ENCODE measurements at places on chromosomes 1 and 21.
A peak's percentile ranks its signal among the peaks of the same experiment; 100 is the strongest.

DNA sequence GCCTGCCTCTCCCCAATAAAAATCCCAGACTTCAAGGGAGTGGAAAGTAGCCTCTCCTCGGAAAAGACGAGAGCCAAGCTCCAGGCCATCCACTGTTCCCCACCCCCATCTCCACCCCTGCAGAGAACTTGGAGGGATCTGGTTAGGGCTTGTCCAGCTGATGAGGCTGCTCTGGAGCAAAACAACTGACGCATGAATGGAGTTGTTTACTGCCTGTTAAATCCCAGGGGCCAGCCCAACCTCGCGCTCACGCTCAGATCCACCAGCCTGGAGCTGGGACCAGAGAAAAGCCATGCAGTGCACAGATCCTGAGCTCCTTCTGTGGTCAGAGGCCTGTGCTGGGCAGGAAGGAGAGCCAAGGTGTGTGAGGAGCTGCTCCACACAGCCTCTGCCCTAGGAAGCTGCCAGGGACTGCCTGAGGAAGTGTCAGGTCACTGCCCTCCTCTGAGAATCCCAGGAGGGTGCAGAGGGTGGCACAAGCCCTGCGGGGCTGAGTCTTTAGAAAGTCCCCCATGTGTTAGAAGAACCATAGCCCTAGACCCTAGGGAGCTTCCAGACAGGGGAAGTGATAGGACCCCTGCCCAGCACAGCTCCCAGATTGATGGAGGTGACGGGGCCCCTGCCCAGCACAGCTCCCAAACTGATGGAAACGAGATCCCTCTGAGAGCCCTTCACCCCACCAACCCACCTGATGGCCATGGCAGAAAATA is 109.0 kb upstream of the IPO9 start:
- peak; percentile 78 for DNase-seq

- DNase-seq, result no peak
Observed at GRCh38 chr1:6622396-6623152, 2.1 kb upstream of the THAP3 start.

DNA sequence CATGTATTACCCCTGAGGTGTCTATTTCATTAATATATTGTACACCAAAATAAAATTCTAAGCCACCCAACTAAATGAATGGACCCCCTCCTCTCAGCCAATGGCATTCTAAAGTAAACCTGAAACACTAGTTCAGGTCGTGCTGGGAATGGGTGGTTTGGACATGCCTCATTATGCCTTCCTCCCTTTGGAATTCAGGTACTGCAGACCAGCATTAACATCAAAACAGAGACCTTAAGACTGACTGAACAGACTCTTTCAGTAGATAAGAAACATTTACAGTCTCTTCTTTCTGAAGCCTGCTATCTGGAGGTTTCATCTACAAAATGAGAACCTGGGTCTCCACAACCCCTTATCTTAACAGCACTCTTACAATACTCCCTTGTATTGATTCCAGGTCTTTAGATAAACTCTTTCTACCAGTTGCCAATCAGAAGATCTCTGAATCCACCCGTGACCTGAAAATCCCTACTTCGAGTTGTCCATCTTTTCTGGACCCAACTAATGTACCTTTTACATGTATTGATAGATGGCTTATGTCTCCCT is 93.6 kb downstream of the PKN2 start:
- no peak for DNase-seq

DNA sequence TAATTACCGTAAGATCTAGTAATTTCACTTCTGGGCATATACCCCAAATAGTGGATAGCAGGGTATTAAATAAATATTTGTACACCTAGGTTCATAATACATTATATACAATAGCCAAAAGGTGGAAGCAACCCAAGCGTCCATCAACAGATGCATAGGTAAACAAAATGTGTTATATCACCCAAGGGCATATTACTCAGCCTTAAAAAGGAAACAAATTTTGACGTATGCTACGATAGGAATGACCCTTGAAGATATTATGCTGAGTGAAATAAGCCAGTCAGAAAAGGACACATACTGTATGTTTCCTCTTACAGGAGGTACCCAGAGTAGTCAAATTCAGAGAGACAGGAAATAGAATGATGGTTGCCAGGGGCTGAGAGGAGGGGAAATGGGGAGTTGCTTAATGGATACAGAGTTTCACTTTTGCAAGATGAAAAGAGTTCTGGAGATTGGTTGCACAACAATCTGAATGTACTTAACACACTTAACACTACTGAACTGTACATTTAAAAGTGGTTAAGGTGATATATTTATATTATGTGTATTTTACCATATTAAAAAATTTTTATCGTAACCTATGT is 36.6 kb upstream of the KCTD3 start:
- no peak for DNase-seq

DNA sequence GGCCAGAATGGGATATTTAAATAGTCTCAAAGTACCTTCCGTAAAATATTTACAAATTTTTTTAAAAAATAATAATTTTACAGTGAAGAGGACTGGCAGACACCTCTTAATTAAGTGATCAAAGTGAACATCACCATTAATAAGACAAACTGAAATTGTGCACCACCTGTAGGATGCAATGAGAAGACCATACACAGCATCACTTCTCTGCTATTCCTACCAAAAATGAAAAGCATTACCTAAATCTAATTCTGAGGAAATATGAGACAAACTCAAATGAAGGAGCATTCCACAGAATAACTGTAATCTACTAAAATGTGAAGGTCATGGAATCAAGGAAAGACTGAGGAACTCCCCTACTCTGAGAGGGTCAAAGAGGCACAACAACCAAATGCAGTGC is 68.2 kb upstream of the PRDX6 start:
- DNase-seq, result no peak

- no peak for DNase-seq
Observed at GRCh38 chr1:41846625-41847405, 71.9 kb downstream of the HIVEP3 start.

DNA sequence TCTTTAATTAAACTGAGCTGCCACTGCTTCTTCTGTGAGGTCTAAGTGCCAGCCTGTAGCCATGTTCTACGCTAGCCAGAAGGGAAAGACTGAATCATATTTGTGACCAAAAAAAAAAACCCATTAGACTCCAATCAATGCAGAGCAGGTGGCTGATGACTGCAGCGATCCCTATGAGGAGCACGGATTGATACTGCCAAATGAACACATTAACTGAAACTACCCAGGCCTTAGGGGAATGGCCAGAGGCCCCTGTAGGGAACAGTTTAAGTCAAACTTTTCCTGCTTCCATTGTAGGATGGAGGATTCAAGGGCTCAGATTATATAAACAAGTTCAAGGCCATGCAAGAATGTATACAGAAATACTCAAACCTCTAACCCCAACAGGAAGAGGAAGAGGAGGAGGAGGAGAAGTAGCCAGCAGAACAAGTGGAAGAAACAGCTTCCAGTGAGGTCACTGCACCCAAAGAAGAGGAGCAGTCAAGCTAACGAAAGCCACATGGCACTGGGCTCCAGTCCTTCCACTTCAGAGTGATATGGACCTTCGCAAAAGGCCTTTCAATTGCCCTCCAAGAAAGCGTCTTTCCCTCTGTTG is 328.3 kb downstream of the SMYD3 start:
- DNase-seq, result no peak

GRCh38 chr1:85654066-85654782 is 54.0 kb downstream of the ZNHIT6 start:
- DNase-seq, result no peak

GRCh38 chr21:31713973-31714740 is 17.8 kb downstream of the SCAF4 start:
- DNase-seq, result no peak

- no peak for DNase-seq
Observed at GRCh38 chr1:99270646-99271045, 6.4 kb downstream of the PLPPR4 start.

- peak; percentile 65 for DNase-seq
Observed at GRCh38 chr1:101653482-101653946, 343.2 kb downstream of the OLFM3 start.

DNA sequence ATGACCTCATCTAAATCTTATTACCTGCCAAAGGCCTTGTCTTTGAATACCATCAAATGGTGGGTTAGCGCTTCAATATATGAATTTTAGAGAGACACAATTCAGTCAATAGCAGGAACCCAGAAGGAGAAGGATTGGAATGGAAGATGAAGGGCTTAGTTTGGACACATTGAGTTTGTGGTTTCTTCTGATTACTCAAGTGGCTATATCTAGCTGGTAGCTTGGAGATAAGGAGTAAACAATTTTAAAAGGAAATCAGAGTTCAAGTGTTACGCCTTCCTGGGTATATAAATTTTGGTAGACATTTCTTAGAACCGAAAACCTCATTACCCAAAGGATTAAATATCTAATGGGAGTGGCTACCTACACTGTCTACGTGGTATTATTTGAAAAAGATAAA is 80.2 kb downstream of the RGS2 start:
- no peak for DNase-seq

GRCh38 chr1:6969106-6969505 is 183.9 kb downstream of the CAMTA1 start:
- DNase-seq, result no peak

- DNase-seq, result no peak
Observed at GRCh38 chr1:45668526-45668925, 17.8 kb downstream of the GPBP1L1 start.

DNA sequence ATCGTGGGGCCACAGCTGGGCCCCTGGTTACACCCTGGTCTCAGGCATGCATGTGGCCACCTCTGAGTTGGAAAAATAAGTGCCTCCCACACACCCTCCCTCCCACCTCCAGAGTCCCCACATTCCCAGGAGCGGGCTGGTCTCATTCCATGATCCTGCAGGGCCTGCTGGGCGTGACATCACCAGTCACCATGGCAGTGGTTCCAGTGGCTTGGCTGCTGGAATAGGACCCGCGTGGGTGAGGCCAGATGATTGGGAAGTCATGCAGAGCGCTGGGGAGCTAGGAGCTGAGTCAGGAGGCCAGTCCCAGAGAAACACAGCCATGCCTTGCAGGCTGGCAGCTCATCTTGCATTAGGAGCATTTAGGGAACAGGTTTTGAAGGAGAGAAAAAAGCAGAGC is 125.4 kb upstream of the TMEM51 start:
- DNase-seq, result no peak

DNA sequence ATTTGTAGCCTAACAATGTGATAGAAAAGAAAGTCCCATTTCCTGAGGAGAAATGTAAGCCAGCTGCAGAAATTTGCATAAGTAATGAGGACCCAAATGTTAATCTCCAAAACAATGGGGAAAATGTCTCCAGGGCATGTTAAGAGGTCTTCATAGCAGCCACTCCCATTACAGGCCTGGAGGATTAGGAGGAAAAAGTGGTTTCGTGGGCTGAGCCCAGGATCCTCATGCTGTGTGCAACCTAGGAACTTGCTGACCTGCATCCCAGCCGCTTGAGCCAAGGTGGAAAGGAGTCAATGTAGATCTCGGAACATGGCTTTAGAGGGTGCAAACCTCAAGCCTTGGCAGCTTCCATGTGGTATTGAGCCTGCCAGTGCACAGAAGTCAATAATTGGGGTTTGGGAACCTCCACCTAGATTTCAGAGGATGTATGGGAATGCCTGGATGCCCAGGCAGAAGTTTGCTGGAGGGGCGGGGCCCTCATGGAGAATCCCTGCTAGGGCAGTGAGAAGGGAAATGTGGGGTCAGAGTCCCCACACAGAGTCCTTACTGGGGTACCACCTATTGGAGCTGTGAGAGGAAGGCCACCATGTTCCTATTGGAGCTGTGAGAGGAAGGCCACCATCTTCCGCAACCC is 14.2 kb upstream of the F13B start:
- DNase-seq, result no peak

- DNase-seq, result no peak
Observed at GRCh38 chr1:2980073-2980791, 41.0 kb upstream of the ACTRT2 start.

DNA sequence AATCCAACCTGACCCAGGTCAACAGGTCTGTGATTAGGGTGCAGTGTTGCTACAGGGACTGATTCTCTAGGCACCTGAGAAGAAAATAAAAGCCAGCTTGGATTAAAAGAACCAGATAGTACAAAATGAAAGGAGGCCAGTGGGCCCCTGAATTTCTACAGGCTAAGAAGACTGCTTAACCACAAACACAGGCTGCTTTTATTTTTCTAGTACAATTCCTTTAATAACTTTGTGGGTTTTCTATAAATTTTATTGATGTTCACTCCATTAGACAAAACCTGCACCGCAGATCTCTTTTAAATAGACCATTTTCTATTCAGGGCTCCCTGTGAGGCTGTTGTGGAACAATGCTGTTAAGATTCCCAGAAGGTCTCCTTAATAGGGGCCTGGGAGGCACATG is 9.7 kb upstream of the PRMT2 start:
- DNase-seq, result no peak

DNA sequence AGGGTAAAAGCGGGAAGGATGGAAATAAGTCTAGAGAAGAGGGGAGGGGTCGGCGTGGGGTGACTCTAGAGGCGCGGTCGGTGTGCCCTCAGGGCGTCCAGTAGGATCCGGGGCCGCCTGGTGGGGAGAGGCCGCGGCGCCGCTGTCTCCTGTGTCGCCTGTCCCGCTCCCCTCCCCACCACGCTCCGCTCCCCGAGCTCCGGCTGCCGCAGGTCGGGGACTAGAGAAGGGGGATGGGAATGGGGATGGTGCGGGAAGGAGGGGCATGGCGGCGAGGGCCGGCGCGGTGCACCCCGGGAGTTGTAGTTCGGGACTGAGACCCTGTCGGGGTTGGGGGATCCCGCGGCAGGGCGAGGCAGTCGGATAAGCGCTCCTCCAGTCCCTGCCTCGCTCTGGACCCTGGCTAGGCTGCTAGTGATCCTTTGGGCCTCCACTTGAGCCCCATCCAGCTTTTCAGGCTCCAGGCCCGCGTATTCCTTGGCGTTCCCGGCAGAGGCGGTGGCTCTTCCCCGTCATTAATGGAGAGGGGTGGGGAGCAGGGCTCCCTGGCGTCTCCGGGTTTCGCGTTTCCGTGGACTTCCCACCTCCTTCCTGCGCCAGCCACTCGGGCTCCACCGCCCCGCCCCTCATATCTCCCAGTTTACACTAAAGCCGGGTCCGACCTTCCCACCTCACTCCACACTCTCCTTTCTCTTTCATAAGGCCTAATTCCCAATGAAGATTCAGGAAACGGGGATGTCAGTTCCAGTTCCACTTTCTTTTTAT is at the start of gene ENTREP3:
ENTREP3 (minus strand) TSS at position 241 of the 765 bp plus-strand sequence. CDS start 606 bp downstream, outside the sequence.
- peak; percentile 95 for DNase-seq

GRCh38 chr1:175693364-175693763 is 50.0 kb downstream of the TNR start:
- DNase-seq, result no peak

- no peak for DNase-seq
Observed at GRCh38 chr21:36839735-36840134, 126.7 kb downstream of the HLCS start.

DNA sequence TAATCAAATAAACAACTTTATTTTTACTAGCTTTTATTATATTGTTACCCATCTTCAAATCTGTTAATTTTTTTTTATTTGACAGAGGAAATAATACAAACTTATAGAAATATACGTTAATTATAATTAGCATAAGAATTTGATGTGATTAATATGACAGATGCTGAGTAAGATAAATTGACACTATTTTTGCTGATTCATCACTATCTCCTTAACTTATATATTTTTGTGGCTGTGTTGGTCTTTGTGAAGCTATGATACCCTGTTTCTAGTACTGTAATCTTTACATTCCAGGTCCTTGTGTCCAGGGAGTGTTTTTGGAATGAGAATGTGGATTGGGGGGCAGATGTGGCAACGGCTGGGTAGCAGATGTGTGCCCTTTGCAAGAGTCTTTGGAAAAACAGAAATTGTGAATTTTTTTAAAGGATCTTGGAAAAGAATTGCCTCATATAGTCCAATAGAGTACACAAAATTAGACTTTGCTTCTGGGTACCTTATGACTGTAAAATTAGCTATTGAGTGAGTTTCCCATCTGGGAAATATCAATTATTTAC is 102.6 kb downstream of the KCNK2 start:
- no peak for DNase-seq

GRCh38 chr1:36612881-36613280 is 130.2 kb upstream of the CSF3R start:
- DNase-seq, result peak; percentile 21
